Suprapubic skin (tissue), 4 donors: ENCODE measurements at places on chromosomes 4 and X. TPM values are rescaled to one million over a fixed set of nuclear protein-coding genes. Genes with fewer than 3 reads are reported as not detected.
A peak's percentile ranks its signal among the peaks of the same experiment; 100 is the strongest.

MAGEA8 gene
- total RNA-seq, result not detected

RASSF6 gene
- 6.0 TPM for total RNA-seq

CFAP97 gene
- 33.0 TPM for total RNA-seq

TMSB15A gene
- total RNA-seq, result not detected

ARMCX2 gene
- 6.4 TPM for total RNA-seq

TACR3 gene
- total RNA-seq, result 0.16 TPM

AFF2 gene
- total RNA-seq, result 0.95 TPM

TLR3 gene
- 4.5 TPM for total RNA-seq

- peak overlapping the region; percentile 58 for H3K4me3 ChIP-seq
- no peaks in the 10 kb centered on the region for H3K36me3 ChIP-seq
- H3K27me3 ChIP-seq, result no peaks in the 10 kb centered on the region
- peak overlapping the region; percentile 62 for H3K27ac ChIP-seq
- peak; percentile 74 for DNase-seq
Observed at GRCh38 chrX:71492231-71493065, 40.5 kb upstream of the OGT start.

GRCh38 chrX:118468122-118468521 lies 27.5 kb upstream of the DOCK11 start:
- no peak overlapping the region for H3K4me3 ChIP-seq
- no peaks in the 10 kb centered on the region for H3K4me1 ChIP-seq
- no peak overlapping the region for H3K27ac ChIP-seq

DNA sequence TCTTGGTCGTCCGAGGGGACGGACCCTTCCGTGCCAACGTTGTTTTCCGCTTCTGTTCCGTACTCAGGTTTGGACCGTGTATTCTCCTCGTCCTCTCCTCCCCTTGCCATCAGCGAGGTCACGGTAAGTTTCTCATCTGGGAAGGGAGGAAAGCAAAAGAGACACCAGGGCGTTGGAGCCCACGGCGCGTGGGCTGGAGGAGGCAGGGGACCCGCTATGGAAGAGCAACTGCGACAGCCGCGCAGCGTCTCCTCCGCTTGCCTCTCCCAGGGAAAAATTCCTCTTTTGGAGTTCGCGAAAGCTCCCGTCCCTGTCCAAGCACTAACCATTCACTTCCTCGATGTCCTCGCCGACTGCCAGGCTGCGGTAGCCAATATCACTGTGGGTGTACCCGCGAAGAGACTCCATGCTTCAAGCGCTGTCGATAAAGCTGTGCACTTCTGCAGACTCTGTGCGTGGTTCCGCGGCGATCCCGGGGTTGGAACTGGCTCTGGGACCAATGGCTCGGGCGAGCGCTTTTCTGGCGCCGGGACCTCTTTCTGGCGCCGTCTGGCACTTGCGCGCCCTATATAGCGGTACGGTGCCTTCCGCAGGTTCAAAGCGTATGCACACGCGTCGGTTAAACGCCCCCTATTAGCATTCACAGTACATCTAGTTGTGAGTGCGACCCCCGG lies at the start of gene ESX1:
Gene ESX1 (minus strand): TSS at position 492 of the 674 bp plus-strand sequence. CDS start 84 bp downstream, at position 408.
- DNase-seq, result no peak
- peaks cover 29% of the 10 kb centered on the region for H3K27me3 ChIP-seq
- no peak within 1 kb of the TSS for H3K27ac ChIP-seq

DNA sequence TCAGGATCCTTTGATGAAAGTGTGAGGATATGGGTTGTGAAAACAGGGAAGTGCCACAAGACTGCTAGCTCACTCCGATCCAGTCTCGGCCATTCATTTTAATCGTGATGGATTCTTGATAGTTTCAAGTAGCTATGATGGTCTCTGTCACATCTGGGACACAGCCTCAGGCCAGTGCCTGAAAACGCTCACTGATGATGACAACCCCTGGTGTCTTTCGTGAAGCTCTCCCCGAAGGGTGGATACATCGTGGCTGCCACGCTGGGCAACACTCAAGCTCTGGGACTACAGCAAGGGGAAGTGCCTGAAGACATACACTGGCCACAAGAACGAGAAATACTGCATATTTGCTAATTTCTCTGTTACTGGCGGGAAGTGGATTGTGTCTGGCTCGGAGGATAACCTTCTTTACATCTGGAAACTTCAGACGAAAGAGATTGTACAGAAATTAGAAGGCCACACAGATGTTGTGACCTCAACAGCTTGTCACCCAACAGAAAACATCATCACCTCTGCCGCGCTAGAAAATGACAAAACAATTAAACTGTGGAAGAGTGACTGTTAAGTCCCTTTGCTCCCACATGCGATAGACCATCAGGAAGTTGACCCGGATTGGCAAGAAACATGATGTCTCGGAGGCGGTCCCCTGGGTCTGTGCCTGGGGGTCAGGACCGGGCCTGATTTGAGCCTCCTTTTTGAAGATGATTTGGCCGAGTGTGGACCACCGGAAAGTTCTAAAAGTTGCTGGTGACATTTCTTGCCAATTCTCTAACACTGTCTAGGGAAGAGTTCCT lies 22.2 kb downstream of the LIAS start:
- no peak overlapping the region for H3K27ac ChIP-seq
- H3K4me1 ChIP-seq, result no peaks in the 10 kb centered on the region
- DNase-seq, result no peak
- H3K27me3 ChIP-seq, result no peaks in the 10 kb centered on the region

DNA sequence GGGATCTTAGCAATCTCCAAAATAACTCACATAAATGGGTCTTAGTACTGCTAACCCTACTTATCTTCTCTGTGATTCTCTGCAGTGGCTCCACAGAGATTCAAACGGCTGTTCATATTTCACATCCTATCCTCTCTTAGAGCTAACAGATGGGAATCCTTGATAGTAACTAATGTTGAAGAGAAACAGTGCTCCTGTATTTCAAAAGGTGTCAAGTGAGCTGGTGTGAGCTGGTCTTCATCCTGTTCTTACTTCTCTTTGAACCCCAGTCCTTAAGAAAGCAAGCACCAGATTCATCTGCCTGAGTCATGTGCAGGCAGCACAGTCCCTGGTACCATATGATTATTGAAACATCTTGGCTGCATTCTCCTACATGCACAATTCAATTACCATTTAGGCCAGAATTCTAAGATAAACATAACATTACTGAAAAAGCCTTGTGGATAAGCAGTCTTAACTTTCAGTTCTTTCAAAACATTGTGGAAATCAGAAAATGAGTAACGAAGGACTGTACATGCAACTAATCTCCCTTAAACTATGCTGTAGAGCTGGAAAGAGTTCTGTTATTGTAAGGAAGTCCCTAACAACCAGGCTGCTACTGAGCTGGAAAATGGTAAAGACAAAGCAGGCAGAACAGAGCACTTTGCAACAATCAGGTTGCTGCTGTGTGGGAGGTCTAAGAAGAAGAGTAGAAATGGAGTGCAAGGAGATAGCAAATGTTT lies 153.1 kb downstream of the NPNT start:
- no peak overlapping the region for H3K27ac ChIP-seq
- no peaks in the 10 kb centered on the region for H3K36me3 ChIP-seq
- DNase-seq, result no peak
- H3K4me1 ChIP-seq, result no peaks in the 10 kb centered on the region

GRCh38 chr4:138192113-138192512 lies 50.0 kb downstream of the SLC7A11 start:
- H3K27me3 ChIP-seq, result no peaks in the 10 kb centered on the region
- no peak overlapping the region for H3K4me3 ChIP-seq
- no peak overlapping the region for H3K27ac ChIP-seq
- no peaks in the 10 kb centered on the region for H3K36me3 ChIP-seq
- no peaks in the 10 kb centered on the region for H3K4me1 ChIP-seq

- no peak overlapping the region for H3K27ac ChIP-seq
- H3K27me3 ChIP-seq, result no peaks in the 10 kb centered on the region
- H3K4me3 ChIP-seq, result no peak overlapping the region
- H3K36me3 ChIP-seq, result no peaks in the 10 kb centered on the region
- no peak for DNase-seq
Observed at GRCh38 chrX:49257846-49258748, 6.4 kb downstream of the FOXP3 start.

- no peak overlapping the region for H3K27ac ChIP-seq
- no peak for DNase-seq
- peaks cover 38% of the 10 kb centered on the region for H3K36me3 ChIP-seq
- no peak overlapping the region for H3K4me3 ChIP-seq
Observed at GRCh38 chr4:39472396-39472795, 13.5 kb downstream of the LIAS start.

DNA sequence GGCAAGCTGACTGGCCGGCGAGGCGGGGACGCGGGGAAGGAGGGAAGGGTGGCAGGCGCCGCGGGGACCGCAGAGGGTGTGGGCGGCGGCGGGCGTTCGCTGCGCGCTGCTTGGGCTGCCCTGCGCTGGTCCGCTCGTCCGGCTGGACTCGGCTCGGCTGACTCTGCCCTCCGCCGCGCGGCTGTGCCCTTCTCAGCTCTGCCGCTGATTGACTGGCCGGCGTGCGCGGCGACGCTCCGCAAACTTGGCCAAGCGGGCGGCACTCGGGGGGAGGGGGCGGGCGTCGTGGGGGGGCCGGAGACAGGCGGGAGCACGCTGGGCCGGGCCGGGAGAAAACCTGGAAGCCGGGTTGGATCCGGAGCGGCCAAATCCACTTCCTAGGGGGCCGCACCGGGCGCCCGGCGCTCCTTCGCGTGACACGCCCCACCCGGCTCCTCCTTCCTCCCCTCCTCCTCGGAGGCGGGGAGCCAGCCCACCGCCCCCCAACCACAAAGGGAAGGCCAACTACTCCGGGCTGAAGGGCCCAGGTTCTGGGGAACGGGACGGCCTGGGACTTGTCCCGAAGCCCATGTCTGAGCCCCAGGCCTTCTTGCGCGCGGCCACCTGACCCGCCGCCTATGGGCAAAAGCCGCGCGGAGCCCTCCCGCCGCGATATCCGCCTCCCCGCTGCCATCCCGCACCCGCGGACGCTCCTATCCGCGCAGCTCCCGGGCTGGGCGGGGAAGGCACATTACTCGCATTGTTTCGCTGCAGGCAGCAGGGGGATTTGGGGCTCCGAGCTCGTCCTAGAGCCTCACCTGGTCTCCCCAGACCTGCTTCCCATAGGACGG lies at the start of gene GPC4:
Gene GPC4 (minus strand): TSS at position 214 of the 830 bp plus-strand sequence. CDS start 524 bp downstream, outside the sequence.
- no peaks in the 10 kb centered on the region for H3K4me1 ChIP-seq
- DNase-seq, result no peak
- no peaks in the 10 kb centered on the region for H3K36me3 ChIP-seq
- H3K4me3 ChIP-seq, result peak within 1 kb of the TSS; percentile 64
- H3K27ac ChIP-seq, result peak within 1 kb of the TSS; percentile 29

DNA sequence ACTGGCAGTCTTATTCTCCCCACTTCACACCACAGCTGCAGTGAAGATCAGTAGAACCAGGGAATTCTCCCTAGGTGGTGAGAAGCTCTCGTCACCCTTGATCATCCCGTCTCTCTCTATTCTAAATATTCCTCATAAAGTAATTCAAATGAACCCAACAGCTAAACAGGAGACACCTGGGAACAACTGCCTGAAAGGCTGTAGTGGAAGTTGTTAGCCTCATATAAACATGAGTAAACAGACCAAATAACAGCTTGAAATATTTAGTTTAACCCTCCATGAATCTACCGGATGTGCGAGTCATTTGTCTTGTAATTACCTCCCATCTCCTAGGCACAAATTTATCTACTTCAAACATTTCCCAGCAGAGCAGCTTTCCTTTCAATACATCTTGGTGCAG lies 30.4 kb upstream of the APELA start:
- no peak for DNase-seq
- no peak overlapping the region for H3K27ac ChIP-seq

DNA sequence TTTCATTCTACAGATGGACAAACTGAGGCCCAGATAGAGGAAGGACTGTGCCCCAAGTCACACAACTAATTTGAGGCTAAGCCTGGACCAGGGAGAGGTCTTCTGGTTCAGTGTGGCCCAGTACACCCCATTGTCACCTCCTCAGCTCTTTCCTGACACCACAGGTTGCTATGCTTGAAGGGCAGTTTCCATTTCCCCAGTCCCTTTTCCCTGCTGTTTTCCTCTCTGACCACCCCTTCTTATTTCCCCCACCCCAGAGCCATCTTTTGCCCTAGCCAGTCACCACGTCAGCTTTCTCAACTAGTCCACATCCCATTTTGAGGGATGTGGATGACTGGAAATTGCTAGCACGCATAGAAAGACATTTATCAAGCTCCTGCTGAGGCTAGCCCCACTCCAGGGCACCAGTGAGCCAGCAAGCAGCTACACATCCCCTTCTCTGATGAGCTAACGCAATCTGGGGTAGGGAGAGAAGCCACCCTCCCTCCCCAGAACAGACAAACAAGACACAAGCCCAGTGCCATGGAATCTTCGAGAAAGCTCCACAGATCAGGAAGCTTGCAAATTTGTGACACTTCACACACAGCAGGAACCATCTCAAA lies 1.3 kb downstream of the GABRE start:
- DNase-seq, result no peak
- peak overlapping the region; percentile 88 for H3K27ac ChIP-seq
- peaks cover 15% of the 10 kb centered on the region for H3K36me3 ChIP-seq

GRCh38 chrX:11998944-11999343 lies 139.3 kb upstream of the FRMPD4 start:
- H3K36me3 ChIP-seq, result no peaks in the 10 kb centered on the region
- H3K4me1 ChIP-seq, result no peaks in the 10 kb centered on the region
- no peaks in the 10 kb centered on the region for H3K27me3 ChIP-seq
- no peak overlapping the region for H3K27ac ChIP-seq

DNA sequence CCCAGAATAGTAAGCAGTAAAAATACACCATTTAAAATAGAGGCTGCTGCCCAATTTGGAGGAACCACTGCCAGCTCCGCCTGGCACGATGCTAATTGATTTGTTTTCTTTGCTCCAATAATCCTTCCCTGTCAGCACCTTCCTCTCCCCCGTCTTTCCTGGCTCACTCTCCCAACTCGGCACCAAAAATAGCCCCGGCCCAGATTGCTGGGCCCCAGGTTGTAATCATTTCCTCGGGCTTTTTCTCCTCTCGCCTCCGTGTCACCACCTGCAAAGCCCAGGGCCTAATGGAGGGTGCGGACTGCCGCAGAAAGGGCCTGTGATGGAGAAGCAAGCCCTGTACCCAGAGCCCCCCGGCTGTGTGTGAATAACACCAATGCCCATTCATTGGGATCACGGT lies 197.6 kb upstream of the PSAPL1 start:
- no peak overlapping the region for H3K27ac ChIP-seq
- H3K4me3 ChIP-seq, result no peak overlapping the region
- no peak for DNase-seq
- H3K4me1 ChIP-seq, result peaks cover 28% of the 10 kb centered on the region
- H3K36me3 ChIP-seq, result no peaks in the 10 kb centered on the region
- peaks cover 18% of the 10 kb centered on the region for H3K27me3 ChIP-seq

DNA sequence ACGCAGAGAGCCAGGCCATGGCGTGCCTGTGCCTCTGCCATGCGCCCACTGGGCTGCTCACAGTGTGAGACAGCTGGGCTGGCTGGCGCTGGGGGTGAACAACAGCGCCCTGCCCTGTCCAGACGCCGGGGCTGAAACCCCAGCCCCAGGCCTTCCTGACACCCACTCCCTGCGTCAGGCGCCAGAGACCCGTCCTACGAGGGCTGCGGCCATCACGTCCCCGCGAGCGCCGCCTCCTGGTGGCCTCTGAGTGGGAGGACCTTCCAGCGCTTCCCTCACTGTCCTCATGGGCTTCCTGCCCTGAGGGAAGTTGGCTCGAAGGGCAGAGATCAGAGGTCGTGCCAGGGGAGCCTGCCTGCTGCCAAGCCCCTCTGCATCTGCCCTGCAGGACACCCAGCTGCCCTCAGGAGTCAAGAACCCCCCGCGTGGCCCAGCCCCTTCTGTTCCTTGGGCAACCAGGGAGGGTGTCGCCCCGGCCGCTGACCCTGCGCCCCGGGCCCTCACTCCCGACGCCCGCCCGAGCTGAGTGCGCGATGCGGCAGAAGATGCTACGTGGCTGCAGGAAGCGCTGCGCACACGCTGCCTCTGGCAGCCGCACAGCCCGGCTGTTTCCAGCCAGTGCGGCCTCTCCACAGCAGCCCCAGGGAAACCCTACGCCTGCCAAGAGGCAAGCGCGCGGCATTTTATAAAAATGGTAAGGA lies 16.2 kb downstream of the NELFA start:
- peaks cover 11% of the 10 kb centered on the region for H3K4me1 ChIP-seq
- H3K4me3 ChIP-seq, result no peak overlapping the region
- no peaks in the 10 kb centered on the region for H3K27me3 ChIP-seq
- peak; percentile 77 for DNase-seq
